PC-9 (cell line): ENCODE measurements at places on chromosomes 11 and 22. TPM values are rescaled to one million over a fixed set of nuclear protein-coding genes. Genes with fewer than 3 reads are reported as not detected.

DNA sequence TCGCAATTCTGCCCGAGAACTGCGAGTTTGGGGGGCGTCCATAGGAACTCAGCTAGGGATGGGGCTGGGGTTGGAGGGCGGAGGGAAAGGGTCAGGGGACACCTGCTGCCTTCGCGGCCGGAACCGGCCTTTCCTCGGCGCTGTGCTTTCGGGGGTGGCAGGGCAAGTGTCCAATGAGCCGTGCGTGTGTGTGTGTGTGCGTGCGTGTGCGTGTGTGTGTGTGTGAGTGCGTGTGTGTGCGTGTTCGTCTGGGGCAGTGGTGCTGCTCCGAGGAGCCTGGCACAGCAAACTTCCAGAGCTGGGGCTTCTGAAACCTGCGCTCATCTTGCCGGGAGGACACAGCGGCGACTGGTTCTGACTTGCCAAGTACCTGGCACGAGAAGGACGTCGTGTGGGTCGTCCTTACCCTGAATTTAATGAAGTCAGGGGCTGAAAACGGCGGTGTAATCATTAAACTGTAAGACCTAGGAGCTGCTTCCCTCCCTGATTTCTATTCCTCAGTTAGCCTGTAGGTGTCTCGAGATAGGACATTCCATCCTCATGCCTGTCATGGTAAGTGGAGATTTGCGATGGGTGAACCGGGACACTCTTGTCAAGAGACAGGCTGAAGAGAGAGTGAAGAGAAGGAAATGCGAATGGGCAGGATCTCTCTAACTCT lies 27.0 kb upstream of the AMOTL1 start:
- peak overlapping the region; percentile 93 for H3K4me3 ChIP-seq
- DNase-seq = peak; percentile 79
- no peaks in the 10 kb centered on the region for H3K27me3 ChIP-seq
- peak overlapping the region; percentile 48 for H3K27ac ChIP-seq

- no peak within 1 kb of the TSS for H3K4me3 ChIP-seq
- H3K4me1 ChIP-seq = no peaks in the 10 kb centered on the region
- H3K27me3 ChIP-seq = peaks cover 31% of the 10 kb centered on the region
- no peaks in the 10 kb centered on the region for H3K36me3 ChIP-seq
Measured at GRCh38 chr11:64590763-64591221, at the start of gene SLC22A12. Gene SLC22A12 (plus strand): TSS chr11:64591220. CDS start chr11:64591557, 337 bp downstream.

DNA sequence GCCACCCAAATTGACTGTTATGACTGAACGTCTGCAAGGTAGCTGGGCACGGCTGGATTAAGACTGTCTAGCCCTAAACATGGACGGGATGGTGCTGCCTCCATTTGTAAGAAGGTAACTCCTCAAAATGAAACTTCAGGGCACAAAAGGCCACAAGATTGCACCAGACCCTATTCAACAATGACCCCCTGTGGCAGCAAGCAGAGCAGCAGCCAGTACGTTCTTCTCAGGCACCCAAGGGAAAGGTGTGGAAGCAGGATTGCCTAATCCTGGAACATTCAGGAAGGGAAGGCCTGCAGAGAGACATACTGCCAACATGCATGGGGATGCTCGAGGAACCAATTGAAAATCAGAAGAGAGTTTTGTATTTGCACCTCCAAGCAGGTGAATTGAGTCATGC lies 4.5 kb upstream of the TBX10 start:
- peak; percentile 32 for DNase-seq
- H3K36me3 ChIP-seq = no peaks in the 10 kb centered on the region
- H3K4me3 ChIP-seq = no peak overlapping the region
- H3K4me1 ChIP-seq = no peaks in the 10 kb centered on the region

DNA sequence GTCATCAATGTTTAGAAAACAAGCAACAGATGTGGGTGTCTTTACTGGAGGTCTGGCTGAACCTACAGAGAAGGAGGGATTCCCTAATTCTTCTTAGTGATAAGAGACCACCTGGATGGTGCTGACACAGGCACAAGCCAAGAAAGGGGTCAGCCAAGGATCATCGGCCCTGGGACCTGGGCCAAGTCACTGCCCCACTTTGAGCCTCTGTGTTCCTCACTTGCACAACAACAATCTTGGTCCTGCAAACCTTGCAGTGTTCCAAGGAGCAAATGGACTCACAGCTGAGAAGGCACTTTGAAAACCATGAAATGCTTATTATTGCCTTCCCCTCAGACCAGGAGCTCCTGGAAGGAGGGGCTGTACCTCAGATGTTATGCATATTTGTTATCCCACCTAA lies 7.0 kb upstream of the KCNE3 start:
- H3K27ac ChIP-seq = no peak overlapping the region
- H3K36me3 ChIP-seq = no peaks in the 10 kb centered on the region
- no peaks in the 10 kb centered on the region for H3K4me1 ChIP-seq
- H3K27me3 ChIP-seq = no peaks in the 10 kb centered on the region
- DNase-seq = no peak
- no peak overlapping the region for H3K4me3 ChIP-seq

DNA sequence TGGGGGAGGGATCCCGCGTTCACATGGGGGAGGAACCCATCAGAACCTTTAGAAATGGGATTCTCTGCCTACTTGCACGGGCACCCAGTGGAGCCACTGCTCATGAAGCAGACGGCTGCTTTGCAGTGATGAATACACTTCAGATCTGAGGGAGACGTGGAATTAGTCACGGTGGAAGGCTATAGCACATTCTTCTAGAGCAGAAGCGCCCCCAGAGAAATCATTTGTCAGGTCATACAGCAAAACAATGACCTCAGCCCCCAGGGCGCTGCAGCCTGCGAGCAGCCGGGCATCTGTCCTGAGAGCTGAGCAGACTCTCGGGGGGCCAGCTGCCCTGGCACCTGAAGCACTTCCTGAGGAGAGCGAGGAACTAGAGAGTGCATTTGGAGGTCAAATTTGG lies 12.7 kb downstream of the TP53AIP1 start:
- no peaks in the 10 kb centered on the region for H3K36me3 ChIP-seq
- peaks cover 53% of the 10 kb centered on the region; the same call in 1 of the 2 replicates for H3K27me3 ChIP-seq
- no peaks in the 10 kb centered on the region for H3K4me1 ChIP-seq
- H3K27ac ChIP-seq = no peak overlapping the region
- H3K4me3 ChIP-seq = no peak overlapping the region

PKDREJ gene
- not detected in 2 replicates for total RNA-seq

GAB4 gene
- total RNA-seq = not detected in 2 replicates
